NCI-H510A treated with DMSO at 0.1 percent for 48 hours (cell line): ENCODE measurements at places on chromosomes 7 and 10.
A peak's percentile ranks its signal among the peaks of the same experiment; 100 is the strongest.

GRCh38 chr10:113625461-113626186, 38.2 kb downstream of the NRAP start:
- no peak for DNase-seq

DNA sequence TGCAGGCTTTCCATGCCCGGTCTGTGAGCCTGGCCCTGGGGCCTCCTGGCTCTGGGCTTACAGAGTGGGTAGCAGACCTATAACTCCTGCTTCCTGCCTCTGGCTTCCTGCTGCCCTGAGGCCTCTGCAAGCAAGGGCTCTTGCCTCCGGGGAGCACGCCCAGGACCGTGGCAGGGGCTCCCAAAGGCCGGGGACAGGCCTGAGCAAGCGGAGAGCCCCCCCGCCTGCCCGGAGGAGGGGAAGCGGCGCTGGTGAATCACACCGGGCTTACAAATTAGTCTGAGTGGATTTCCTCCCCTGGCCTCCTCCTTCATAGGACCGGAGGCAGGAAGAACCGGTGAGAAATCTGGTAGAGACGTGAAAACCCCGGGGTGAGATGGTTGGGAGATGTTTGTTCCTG, 1.5 kb upstream of the MYL10 start:
- DNase-seq = no peak

GRCh38 chr10:132652936-132653590, 115.5 kb downstream of the INPP5A start:
- no peak for DNase-seq

DNA sequence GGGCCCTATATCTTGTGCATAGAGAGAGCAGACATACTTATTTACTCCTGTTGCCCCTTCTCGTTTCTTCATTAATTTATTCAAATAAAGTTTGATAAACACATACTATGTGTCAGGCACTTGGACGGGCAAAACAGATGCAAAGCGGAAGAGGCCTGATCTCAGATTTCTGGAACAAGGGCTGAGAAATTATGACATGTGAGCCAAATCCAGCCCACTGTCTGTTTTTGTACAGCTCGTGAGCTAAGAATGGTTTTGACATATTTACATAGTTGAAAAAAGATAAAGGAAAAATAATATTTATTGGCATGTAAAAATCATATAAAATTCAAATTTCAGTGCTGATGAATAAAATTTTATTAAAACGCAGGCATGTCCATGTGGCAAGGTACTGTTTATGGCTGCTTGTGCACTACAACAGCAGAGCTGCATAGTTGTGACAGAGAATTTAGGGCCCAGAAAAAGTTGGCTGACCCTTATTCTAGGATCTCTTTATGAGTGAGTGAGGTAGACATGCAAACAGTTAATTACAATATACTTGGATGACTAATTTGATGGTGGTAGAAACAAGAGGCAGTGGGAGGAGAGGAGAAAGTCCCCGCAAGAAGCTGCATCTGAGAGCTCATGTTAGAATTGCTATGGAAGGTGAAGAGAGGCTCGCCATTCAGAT, 68.1 kb upstream of the ITPRID1 start:
- no peak for DNase-seq

- DNase-seq = no peak
Measured at GRCh38 chr7:7568553-7568952, 1.9 kb downstream of the MIOS start.

DNA sequence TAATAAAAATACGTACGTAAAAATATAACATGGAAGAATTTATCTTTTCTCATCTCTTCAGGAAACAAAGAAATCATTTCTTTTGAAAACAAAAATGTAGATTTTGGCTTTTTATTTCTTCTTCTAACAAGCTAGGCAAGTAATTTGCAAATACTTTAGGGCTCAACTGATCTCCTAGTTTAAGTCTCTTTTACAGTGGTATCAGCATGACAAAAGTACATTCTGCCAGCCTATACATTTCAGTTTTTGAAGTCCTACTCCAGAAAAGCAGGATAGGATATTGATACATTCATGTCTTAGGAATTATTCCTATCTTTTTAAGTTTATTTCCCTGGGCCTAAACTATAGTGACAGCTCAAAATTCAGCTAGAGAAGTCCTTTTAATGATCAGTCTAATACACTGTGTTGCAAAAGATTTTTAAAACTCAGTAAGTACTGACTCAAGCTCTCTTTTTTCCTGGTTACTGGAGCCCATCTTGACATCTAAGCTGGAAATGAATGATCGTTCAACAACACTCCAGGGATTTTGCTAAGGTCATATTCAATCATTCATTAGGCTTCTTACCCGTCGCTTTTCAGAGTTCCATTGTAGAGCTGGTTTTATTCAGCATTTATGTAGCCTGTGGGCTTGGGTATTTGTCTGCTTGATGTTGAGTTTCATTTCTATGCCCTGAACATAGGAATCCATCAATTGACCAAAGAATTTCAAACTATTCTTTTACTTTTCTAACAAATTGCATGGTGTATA, 12.2 kb upstream of the FAM53B start:
- DNase-seq = no peak

DNA sequence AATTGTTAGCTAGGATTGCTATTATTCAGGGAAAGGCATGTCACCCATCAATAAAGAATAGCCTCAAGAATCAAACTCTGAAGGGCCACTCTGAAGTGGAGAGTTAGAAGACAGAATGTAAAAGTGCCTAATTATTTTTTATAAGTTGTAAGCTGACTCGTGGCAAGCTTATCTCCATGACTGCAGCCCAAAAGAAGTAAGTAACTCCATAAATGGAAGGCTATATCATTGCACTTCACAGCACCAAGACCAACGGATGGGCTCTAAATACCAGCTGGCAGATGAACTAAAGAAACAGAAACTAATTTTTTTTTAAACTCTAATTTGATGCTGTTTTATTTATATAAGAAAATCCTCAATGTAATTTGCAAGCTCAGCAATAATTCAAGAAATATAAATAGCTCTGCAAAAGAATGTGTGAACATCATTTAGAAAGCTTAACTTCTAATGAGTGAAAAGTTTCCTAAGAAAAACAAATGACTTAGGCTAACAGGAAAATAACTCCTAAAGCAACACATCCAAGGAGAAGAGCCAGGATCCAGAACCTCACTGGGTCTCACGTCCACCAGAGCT, 165.5 kb downstream of the SNX13 start:
- DNase-seq = no peak

- no peak for DNase-seq
Measured at GRCh38 chr10:131769571-131770410, 131.0 kb upstream of the PPP2R2D start.

GRCh38 chr7:98733036-98733435, 116.0 kb downstream of the NPTX2 start:
- DNase-seq = peak; percentile 16

GRCh38 chr10:132066186-132066585, 440 bp downstream of the JAKMIP3 start:
- no peak for DNase-seq

DNA sequence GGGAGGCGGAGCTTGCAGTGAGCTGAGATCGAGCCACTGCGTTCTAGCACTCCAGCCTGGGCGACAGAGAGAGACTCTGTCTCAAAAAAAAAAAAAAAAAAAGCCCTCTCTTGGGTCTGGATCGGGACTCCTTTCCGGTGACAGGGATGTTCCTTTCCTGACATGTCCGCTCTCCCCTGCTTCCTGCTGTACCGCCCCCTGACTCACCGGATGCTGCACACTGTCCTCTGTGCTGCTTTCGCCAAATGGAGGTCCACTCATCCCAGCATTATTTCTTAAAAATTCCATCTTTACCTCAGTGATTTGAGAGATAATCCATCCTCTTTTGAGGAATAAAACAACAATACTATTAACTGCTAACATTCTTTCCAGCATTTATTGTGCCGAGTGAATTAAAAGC, 113.8 kb upstream of the EEPD1 start:
- DNase-seq = no peak

DNA sequence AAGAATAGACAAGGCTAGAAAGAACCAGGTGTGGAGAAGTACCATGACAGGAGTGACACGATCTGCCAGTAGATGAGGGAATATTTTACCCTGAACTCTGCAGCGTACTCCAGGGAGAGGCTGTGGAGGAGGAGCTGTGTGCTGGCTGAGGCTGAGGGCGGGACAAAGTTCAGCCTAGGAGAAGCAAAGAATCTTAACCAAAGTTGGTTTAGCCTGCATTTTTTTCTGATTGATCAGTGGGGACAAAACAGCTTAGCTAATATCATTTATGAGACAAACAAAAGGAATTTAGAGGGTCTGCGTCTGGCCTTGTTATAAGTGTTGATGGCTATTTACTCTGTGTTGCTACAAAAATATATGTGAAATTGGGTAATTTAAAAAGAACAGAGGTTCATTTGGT, 5.2 kb upstream of the NPSR1 start:
- DNase-seq = no peak

DNA sequence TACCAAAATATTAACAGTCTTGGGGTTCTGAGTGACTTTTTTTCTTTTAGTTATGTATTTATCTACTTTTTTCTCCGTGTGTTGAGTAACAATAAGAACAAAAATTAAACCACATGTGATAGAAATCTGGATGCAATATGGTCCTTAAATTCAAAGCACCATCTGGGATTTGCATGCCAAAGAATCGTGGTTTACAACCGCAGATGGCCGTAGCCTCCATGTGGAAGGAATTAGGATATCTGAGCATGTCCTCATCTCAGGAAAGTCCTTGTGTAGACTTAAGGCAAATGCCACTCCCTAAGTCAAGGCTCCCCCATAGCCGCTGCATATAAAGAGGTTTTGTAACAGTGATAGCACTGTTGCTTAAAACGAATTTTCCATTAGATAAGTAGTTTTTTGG, 304.0 kb downstream of the ZEB1 start:
- DNase-seq = no peak
